ENCODE measurements at places on chromosomes 6 and 20. TPM values are rescaled to one million over a fixed set of nuclear protein-coding genes. Genes with fewer than 3 reads are reported as not detected.

TSPO2 gene
- not detected for polyA plus RNA-seq

GRCh38 chr6:73667798-73668197 lies 14.0 kb upstream of the SLC17A5 start:
- no peak for DNase-seq

DNA sequence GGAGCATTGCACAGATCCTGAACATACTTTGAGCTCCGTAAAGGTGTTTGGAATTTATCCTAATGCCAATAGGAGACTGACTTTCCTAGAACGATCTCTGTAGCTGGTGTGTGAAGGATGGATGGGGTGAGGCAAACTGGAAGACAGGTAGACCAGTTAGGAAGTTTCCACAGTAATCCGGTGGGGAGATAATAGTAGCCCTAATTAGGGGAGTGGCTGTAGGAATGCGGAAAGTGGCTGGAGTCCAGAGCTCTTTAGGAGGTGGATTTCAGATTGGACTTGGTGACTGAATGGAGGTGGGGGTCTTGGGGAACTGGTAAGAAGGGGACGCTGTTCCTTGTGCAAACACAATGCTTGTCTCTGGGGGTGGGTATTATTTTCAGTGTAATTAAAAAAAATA lies 146.3 kb downstream of the SOX4 start:
- DNase-seq: no peak

DNA sequence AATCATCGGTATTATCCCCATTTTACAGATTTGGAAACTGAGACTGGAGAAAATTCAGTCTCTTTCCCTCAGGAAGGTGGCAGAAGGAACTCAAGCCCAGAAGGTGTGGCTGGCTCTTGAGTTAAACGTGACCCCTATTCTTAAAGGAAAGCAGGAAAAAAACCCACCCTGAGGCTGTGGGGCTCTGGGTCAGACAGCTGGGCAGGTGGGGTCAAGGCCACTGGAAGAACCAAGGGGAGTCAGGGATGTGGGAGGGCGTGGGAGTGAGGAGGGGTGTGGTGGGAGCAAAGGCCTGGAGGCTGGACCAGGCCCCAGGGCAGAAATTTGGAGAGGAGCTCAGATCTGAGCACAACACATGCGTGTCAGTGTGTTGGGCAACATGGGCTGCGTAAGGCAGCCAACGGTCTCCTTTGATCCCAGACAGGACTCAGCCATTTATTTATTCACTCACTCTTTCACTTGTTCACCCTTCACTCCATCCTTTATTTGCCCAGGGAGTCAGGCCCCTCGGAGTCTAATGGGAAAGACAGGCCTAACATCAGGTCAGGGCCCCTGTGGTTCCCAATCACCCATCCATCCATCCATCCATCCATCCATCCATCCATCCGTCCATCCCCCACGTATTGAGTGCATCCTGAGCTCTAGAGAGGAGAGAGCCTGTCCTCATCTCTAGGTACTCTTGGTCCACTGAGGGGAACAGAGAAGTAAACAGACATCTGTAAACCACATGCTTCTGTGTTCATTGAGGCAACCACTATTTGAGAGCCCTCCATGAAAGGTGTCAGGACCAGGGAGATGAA lies 165.0 kb downstream of the VEGFA start:
- DNase-seq: no peak

- no peak for DNase-seq
These were observed 72.4 kb upstream of the NHSL1 start for GRCh38 chr6:138571585-138572166.
